ENCODE measurements at places on chromosomes 1 and 21. TPM values are rescaled to one million over a fixed set of nuclear protein-coding genes. Genes with fewer than 3 reads are reported as not detected.

CYP4X1 gene
- not detected for total RNA-seq

ZNF697 gene
- 0.99 TPM for total RNA-seq

USP21 gene
- 25.3 TPM for total RNA-seq

EPHX1 gene
- 1.8 TPM for total RNA-seq

BTBD19 gene
- total RNA-seq = 9.6 TPM

RSPH1 gene
- not detected for total RNA-seq

RCOR3 gene
- total RNA-seq = 36.5 TPM

GPR52 gene
- total RNA-seq = 0.55 TPM

NEK2 gene
- 19.2 TPM for total RNA-seq

CORT gene
- 0.23 TPM for total RNA-seq

TTLL7 gene
- 1.8 TPM for total RNA-seq

PCBP3 gene
- 0.86 TPM for total RNA-seq

EDN2 gene
- not detected for total RNA-seq

PPT1 gene
- 127 TPM for total RNA-seq

PATJ gene
- total RNA-seq = 8.4 TPM

SELL gene
- 39.0 TPM for total RNA-seq

BATF3 gene
- total RNA-seq = 146 TPM

TAS1R3 gene
- total RNA-seq = 0.17 TPM

SPRR1A gene
- not detected for total RNA-seq

OR6N1 gene
- total RNA-seq = not detected

RNF186 gene
- not detected for total RNA-seq

DIO1 gene
- total RNA-seq = not detected

PLXNA2 gene
- total RNA-seq = 0.36 TPM

OLIG1 gene
- total RNA-seq = not detected

NECTIN4 gene
- 0.08 TPM for total RNA-seq

UBE2U gene
- not detected for total RNA-seq

ARTN gene
- 0.15 TPM for total RNA-seq

S100A14 gene
- total RNA-seq = not detected

ETV3L gene
- not detected for total RNA-seq

MAP10 gene
- total RNA-seq = 1.7 TPM

SLC9A1 gene
- total RNA-seq = 24.2 TPM

ANGPTL3 gene
- total RNA-seq = not detected

RGS1 gene
- 25.8 TPM for total RNA-seq

DDR2 gene
- total RNA-seq = 0.36 TPM

SPTA1 gene
- total RNA-seq = not detected

PYGO2 gene
- 28.7 TPM for total RNA-seq

FAM78B gene
- total RNA-seq = 0.25 TPM

Data from activated CD8-positive, alpha-beta memory T cell treated with anti-CD3 and anti-CD28 coated beads for 36 hours (primary cell).